Pulmonary artery endothelial cell (primary cell): ENCODE measurements at places on chromosomes 12 and 14. TPM values are rescaled to one million over a fixed set of nuclear protein-coding genes. Genes with fewer than 3 reads are reported as not detected.

DNA sequence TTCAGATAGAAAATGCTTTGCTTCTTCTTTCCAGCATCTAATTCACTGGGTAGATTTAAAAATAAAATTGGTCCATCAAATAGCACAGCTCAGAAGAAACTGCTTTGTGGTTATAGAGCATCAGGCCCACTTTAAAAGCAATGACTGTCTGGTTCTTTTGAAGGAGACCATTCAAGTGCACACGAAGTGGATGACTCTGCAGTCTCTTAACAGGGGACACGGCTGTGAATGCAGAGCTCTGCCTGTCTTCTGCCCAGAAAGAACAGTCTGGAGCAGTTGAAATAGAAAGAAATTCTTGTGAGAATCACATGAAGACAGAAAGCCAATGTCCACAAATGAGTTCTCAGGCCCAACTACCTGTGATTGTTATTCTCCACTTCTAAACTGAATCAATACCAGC is 138.7 kb upstream of the PLEKHA5 start:
- no peak for DNase-seq

DNA sequence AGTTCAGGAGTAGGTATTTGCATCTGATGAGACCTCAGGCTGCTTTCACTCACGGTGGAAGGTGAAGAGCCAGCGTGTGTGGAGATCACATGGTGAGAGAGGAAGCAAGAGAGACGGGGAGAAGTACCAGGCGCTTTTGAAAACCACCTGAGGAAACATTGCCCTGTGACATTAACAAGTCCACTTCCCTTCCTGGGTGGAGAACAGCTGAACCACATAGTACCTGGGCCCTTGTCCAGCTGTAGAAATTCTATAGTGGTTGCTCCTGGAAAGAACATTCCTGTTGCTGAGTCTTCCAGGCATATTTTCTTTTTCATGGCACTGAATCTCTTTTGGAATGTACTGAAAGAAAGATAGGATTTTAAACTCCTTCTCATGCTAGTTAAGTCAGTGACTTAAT is 87.3 kb upstream of the RIN3 start:
- no peak for DNase-seq

- DNase-seq, result no peak
Observed at GRCh38 chr14:23433457-23433856, 2.0 kb downstream of the MYH7 start.

- no peak for DNase-seq
Observed at GRCh38 chr12:80422550-80422949, 21.5 kb upstream of the PTPRQ start.

- no peak for DNase-seq
Observed at GRCh38 chr14:77124345-77125280, 17.0 kb downstream of the ZDHHC22 start.

- DNase-seq, result peak; percentile 60
Observed at GRCh38 chr12:95173392-95174251, 43.6 kb downstream of the FGD6 start.

Gene DLGAP5
- total RNA-seq, result 48.5 and 77.7 TPM in 2 replicates

Gene TMEM253
- not detected in 2 replicates for total RNA-seq

Gene ETFBKMT
- 2.7 and 3.4 TPM in 2 replicates for total RNA-seq

Gene BEGAIN
- total RNA-seq, result 0.11 and 0.13 TPM in 2 replicates

Gene ASPG
- total RNA-seq, result not detected in 2 replicates

Gene KCNC2
- not detected in 2 replicates for total RNA-seq
